ENCODE measurements at places on chromosomes 3 and 15. TPM values are rescaled to one million over a fixed set of nuclear protein-coding genes. Genes with fewer than 3 reads are reported as not detected.

DNA sequence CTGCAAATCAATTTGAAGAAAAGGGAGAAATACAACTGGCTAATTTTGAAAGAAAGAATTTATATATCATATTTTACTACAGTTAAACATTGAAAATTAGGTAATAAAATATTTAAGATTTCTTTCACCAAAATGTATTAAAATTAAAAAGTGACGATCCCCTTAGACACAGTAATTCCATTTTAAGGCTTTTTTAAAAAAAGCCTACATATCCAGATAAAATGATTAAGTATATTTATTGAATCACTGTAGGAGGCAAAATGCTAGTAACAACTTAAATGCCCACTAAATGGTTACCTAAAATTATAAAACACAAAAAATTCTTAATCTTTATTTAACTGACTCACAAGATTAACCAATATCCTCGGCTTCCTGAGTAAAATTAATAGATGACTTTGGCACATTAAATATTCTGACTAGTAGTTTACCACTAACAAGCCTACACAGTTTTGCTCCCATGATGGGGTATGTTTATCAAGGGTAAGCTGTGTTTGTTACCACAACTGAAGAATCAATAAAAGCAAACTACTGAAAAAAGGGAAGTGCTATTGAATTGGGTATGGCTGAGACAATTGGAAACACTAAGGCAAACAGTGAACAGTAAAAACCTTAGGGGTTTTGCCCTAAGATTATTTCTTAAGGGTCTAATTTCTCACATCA is 28.4 kb downstream of the ANKRD28 start:
- DNase-seq = no peak

DNA sequence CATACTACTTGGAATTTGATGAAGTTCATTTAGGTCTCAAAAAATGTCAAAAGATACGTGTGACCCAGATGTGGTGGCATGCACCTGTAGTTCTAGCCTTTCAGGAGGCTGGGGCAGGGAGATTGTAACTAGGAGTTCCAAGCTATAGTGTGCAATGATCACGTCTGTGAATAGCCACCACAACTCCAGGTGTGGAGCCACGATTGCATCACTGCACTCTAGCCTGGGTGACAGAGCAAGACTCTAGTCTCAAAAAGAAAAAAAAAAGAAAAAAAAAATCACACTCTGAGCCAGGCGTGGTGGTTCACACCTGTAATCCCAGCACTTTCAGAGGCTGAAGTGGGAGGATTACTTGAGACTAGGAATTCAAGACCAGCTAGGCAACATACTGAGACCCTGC is 14.2 kb downstream of the MAP4 start:
- no peak for DNase-seq

DNA sequence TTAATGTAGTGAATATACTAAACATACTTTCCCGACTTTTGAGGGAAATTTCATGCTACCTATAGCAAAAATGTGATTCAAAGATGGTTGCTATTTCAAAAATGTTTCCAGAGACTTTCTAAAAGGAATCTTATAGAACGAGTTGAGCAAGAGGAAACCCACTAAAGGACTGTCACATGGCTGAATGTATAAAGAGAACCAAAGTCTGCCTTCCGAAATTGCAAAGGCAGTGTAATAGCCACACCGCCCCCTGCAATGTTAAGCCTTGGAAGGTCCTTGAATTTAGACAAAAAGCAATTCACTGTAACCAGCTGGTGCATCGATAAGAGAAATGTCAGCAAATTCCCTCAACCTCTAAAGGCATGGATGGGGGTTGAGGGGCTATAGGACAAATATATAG is 142.8 kb downstream of the CHL1 start:
- no peak for DNase-seq

DNA sequence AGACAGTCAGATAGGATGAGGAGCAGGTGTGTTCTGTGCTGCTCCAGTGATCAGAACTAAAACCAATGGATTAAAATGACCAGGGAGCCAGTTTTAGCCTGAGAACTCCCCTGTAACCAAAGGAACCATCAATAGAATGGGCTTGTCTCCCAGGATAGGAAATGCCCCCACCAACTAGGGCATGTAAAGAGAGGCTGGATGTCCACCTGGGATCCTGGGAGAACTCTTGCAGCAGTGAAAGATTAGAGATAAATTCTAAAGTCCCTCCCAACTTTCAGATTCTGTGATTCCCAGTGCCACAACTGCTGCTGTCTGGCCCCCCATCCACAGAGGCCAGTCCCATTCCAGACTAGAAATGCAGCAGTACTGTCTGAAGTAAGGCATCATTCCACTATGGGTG is 33.8 kb downstream of the HDC start:
- DNase-seq = no peak

DNA sequence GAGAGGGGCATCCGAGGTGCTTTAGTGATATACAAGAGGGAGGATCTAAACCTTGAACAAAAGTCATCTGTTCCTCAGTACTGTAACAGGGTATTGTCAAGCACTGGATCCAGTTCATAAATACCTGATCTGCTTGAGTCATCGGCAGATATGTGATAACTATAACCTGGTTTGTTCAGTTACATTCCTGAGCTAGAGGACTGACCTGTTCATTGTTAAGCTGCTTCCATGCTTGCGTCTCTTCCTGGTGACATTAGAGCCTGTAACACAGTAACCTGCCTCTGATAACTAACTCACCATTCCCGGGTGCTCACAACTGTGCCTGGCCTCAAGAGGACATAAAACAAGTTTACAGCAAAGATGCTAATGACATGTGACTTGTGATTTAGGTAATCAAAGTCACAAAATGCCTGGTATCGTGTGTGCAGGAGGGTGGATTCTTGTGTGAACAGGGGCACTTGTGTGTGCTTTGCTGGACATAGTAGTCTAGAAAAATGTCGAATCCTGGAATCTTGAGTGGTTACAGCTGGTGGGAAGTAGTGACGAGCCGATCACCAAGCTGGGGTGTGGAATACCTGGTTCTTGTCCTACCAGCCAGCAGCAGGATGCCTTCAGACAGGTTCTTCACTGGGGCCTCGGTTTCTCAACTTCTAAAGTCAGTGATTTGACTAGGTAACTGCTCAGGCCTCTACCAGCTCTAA is 30.9 kb upstream of the POLR2M start:
- no peak for DNase-seq

DNA sequence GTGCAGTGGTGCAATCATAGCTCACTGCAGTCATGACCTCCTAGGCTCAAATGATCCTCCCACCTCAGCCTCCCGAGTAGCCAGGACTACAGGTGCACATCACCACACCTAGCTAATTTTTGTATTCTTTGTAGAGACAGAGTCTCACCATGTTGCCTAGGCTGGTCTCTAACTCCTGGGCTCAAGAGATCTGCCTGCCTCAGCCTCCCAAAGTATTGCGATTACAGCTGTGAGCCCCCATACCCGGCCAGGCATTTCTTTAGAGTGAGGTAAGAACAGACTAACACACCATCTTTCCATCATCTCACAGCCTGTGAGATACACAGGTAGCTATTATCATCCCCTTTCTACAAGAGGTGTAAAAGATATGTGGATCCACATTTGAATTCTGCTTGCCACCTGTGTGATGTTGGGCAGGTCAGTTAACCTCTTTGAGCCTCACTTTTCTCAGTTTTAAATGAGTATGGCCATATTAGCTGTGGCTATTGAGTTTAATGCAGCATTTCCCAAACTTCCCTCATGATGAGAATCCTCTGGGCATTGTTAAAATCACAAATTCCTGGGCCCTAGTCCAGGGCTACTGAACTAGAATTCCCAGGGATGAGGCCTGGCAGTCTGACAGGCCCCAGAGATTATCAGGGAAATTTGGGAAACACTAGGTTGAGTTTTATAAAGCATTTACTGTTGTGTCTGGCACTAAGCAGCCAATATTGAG is 46.0 kb downstream of the ANP32A start:
- DNase-seq = no peak

DNA sequence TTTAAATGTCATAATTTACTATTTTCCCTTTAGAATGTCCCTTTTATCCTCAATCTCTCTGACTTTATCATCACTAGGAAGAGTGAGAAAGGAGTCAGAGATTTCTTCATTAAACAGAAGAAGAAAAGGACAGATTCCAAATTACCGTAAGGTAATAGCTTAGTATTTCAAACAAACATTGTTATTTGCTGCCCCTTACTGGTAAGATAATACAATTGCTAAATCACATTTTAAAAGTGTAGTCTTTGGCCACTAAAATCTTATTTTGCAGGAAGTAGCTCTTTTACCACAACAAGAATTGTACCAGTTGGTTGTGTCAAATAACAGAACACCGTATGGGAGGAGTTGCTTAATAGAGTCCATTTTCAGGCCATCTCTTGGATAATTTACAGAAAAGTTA is 53.7 kb downstream of the CGGBP1 start:
- no peak for DNase-seq

DNA sequence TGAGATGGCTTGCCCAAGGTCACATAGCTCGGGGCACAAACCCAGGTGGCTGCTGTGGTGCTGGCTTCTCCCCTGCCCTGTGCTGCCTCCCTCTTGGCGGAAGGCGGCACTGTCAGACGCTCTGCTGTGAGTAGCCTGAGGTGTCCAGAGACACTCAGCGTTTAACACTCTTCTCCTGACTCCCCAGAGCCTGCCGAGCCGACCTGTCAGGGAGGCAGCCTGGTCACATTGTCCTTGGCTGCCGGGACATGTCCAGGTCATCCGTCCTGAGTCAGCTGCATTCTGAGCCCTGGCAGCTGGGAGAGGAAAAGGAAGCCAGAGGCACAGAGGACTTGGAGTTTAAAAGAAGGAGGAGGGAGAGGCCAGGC is 4.7 kb downstream of the LMAN1L start:
- no peak for DNase-seq

GRCh38 chr3:47772788-47773187 is 8.9 kb downstream of the SMARCC1 start:
- no peak for DNase-seq

GRCh38 chr15:101048176-101048575 is 129.0 kb downstream of the LRRK1 start:
- no peak for DNase-seq

DNA sequence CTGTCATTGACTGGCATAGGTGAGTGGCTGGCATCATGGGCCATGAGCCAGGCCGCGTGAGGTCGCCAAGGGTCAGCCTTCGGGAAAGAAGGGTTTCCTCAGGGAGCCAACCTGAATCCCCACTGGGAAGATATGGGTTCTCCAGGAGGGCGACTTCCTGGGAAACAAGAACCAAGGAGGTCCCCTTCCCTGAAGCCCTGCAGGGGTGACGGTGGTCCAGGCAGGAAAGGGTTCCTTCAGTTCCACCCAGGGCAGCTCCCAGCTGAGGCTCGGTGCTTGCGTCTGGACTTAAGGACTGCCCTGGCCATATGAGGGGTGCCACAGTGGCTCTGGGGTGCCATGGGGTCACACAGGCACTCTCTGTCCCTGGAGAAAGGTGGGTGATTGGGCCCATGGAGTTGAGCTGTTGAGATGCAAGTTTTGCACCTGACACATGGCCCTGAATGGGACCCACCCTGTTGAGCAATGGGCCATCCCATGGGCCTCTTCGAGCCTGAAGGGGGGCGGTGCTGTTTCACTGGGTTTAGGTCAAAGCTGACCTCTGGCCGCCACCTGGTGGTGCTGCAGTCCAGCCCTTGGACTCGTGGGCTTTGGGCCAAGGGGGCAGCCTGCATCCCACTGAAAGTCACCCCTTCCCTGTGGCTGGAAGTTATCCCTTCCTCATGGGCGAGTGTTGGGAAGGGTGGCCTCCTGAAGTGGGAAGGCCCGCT is 228.1 kb downstream of the SNRPN start:
- no peak for DNase-seq

LRRC31 gene
- polyA plus RNA-seq = not detected

AMOTL2 gene
- 49.6 TPM for polyA plus RNA-seq

MLF1 gene
- polyA plus RNA-seq = 10.7 TPM

POLQ gene
- polyA plus RNA-seq = 0.11 TPM

ISL2 gene
- not detected for polyA plus RNA-seq

TMEM42 gene
- polyA plus RNA-seq = 20.8 TPM

Data from urinary bladder (tissue), 4 donors.